ENCODE measurements at places on chromosomes 12 and 14. TPM values are rescaled to one million over a fixed set of nuclear protein-coding genes. Genes with fewer than 3 reads are reported as not detected.

The RASSF8 gene
- 97.4 TPM for total RNA-seq

The FGD4 gene
- total RNA-seq: 11.9 TPM

The BCAT1 gene
- total RNA-seq: 239 TPM

The SLC7A8 gene
- total RNA-seq: 4.3 TPM

The KRT6A gene
- total RNA-seq: under 0.01 TPM

The KRT4 gene
- total RNA-seq: not detected

The OR4E2 gene
- not detected for total RNA-seq

The RPGRIP1 gene
- total RNA-seq: under 0.01 TPM

The PHC1 gene
- total RNA-seq: 27.1 TPM

The ADAMTS20 gene
- not detected for total RNA-seq

The SLC5A8 gene
- total RNA-seq: not detected
